ENCODE measurements at places on chromosomes 5 and 9.

DNA sequence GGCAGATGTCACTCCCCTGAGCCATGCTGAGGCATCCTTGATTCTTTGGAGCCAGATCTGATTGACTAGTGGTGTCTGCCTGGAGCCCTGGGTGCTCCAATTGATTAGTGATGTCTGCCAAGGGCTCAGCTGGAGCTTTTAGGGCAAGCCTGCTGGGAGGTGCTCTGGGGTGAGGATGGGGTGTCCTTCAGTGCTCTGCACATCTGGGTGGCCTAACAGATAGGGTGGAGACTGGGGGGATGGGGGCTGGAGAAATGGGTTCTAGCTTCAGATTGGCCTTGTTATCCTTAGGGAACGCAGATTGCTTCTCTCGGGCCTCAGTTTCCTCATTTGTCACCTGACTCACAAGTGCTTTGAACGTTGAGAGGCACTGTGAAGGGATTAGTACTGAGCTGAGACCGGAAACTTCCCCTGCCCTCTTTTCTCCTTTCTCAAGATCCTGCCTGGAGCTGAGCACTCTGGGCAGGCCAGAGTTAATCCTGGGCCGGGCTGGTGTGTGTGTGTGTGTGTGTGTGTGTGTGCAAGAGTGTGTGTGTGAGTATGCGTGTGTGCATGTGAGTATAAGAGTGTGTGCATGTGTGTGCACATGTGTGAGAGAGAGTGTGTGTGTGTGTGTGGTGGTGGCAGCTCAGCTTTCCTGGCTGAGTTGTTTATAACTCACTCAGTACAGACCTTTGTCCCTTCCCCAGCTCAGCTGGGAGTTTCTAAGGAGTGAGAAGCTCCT, 5.6 kb upstream of the IER5L start:
- DNase-seq: no peak

GRCh38 chr9:135167356-135167755, 79.9 kb downstream of the OLFM1 start:
- DNase-seq: no peak

DNA sequence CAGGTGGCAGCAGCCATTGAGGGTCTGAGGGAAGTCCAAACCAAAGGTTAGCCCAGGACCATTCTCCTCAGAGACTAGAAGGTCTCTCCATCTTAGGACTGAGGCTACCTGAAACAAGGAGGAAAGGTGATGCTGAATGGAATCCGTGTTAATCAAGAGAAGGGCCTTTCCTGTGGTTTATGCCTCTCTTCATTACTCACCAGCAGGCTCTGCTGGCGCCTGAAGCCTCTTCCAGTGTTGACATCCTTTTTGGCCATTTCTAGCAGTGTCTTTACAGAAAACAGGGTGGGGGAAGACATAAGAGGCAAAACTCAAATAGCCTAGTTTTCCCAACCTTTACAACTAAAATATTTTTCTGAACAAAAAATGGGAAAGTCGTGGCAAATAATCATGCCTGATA, 98.0 kb downstream of the ENC1 start:
- DNase-seq: no peak

DNA sequence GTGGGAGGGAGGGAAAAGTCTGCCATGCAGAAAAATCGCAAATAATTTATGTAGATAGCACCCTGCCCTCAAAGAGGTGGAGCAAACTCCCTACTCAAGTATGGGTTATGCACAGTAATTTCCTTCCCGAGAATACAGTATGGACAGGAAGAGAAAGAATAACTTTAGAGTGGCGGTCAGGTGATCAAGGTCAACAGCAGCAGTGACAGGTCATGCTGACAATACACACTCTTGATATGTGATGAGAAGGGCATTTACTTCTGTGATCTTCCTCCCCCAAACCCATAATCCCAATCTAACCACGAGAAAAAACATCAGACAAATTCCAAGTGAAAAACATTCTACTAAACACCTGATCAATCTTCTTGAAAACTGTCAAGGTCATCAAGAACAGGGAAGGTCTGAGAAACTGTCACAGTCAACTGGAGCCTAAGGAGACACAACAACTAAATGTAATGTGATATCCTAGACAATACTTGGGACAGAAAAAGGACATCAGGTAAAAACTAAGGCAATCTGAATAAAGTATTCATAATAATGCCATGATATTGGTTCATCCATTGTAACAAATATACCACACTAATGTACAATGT, 11.7 kb downstream of the BICD2 start:
- DNase-seq: no peak

- no peak for DNase-seq
Observed at GRCh38 chr5:160835376-160835775, 16.6 kb downstream of the ATP10B start.

DNA sequence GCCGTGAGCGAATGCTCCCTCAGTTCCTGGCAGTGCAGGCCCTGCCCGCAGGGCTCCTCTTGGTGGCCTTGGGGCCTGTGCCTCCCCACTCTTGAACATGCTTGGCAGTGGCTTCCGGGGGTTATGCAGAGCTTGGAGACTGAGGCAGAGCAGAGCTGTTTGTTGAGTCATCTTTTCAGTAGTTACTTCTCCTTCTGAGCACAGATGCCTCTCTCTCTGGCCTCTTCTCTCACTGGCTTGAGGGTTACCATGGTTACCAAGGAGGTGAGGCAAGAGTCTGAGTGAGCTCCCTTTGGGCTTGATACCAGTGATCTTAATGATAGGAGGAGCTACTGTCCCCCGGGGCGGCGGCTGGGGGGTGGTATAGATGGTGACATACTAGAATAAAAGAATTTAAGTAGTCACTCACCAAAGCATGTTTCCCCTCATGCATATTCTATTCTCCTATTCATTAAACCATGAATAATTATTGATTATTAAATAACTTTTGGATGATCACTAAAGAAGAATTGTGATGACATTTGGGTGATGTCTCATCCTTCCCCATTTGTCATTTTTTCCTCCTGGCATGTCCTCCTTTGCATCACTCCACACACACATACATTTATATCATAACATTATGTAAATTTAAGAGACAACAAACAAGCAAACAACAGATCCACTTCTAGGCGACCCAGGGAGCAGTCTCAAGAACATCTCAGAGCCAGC, 111.1 kb downstream of the ARHGAP26 start:
- no peak for DNase-seq

GRCh38 chr5:108143581-108143980, 238.3 kb downstream of the FBXL17 start:
- DNase-seq: no peak
